Pancreas (tissue), 10 donors: ENCODE measurements at places on chromosomes 16 and 17. TPM values are rescaled to one million over a fixed set of nuclear protein-coding genes. Genes with fewer than 3 reads are reported as not detected.

DNA sequence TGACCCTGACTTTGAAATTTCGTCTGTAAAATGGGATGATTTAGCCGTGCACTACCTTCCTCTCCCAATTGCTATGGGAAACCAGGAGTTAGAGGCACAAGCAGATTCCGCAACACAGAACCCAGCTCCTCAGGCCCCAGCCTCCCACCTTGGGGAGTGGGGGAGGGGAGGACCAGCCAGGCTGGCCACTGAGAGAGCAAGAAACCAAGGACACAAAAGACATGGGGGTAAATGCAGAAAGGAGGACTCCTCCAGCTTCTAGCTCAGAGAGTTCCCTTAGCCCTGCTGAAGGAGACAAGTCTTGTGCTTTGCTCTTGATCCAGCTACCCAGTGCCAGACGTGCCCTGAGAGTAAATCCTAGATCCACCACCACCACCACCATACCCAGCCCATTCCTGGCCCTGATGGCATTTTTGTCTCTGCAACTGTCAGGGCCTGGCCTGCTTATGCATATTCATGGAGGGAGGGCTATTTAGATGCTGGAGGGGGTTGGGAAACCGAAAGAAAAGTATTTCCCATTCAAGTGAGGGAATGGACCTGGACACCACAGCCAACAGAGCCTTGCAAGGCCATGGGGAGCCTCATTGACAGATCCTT lies 25.9 kb downstream of the PITPNM3 start:
- DNase-seq: no peak

DNA sequence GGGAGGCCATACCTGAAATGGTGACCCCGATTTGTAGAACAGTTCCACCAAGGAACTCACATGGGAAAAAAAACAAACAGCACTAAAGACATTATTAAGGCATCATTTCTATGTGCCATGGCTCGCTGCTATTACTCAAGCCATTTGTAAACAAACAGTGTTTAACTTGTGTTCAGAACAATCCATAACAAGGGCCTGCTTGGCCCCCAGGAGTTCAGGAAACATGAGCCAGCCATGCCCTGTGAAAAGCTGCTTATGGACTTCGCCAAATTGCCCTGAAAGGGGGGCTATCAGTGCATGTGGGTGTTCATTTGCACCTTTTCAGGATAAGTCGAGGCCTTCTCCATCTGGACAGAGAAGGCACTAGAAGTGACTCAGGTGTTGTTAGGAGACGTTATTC lies 8.0 kb downstream of the POLR3K start:
- DNase-seq: no peak

DNA sequence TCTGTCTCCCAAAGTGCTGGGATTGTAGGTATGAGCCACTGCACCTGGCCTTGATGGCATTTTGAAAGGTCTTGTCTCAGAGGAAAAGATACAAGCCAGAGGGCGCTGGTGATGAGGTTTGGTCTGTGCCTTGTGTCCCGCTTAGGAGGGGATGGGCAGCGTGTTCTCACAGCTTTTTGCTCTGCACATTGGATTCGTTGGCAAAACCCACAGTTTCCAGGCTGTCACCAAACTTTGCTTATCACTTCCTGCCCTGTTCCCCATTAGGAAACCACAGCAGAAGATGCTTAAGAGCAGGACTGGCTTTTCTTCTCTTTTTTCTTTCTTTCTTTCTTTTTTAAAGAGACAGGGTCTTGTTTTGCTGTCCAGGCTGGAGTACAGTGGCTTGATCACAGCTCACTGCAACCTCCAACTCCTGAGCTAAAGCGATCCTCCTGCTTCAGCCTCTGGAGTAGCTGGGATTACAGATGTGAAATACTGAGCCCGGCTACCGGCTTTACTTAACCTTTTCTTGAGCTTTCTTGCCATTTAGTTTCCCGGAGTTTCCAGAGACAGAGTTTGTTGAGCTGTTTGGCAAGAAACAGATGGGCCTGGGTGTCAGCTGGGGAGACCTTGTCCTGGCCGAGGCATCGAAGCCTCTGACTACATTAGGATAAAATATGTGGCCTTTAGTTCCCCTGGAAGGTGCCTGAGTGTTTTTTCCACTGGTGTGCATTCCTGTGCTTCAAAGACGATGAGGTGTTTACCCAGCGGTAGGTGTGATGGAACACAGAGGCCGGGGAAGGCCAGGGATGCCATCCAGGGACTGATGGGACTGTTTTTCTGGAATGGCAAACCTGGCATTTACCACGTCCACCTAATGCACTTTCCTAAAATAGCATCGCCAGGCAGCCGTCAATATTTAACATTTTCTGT lies 112.9 kb downstream of the ABCC1 start:
- no peak for DNase-seq

Gene EVI2B
- 10.7 TPM for total RNA-seq

Gene RUNDC3A
- 0.56 TPM for total RNA-seq

DNA sequence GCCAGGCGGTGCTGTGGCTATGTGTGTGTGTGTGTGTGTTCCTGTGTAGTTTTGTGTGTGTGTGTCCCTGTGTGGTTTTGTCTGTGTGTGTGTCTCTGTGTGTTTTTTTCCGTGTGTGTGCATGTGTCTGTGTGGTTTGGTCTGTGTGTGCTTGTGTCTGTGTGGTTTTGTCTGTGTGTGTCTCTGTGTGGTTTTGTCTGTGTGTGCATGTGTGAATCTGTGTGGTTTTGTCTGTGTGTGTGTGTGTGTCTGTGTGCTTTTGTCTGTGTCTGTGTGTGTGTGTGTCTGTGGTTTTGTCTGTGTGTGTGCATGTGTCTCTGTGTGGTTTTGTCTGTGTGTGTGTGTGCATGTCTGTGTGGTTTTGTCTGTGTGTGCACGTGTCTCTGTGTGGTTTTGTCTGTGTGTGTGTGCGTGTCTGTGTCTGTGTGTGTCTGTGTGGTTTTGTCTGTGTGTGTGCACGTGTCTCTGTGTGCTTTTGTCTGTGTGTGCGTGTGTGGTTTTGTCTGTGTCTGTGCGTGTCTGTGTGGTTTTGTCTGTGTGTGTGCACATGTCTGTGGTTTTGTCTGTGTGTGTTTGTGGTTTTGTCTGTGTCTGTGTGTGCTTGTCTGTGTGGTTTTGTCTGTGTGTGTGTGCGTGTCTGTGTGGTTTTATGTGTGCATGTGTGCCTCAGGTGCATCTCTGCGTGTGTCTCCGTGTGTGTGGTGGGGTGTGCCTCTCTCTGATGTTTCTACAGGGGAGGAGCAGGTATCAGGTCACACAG lies 62.3 kb downstream of the ZDHHC7 start:
- no peak for DNase-seq

Gene HOXB5
- 0.19 TPM for total RNA-seq

DNA sequence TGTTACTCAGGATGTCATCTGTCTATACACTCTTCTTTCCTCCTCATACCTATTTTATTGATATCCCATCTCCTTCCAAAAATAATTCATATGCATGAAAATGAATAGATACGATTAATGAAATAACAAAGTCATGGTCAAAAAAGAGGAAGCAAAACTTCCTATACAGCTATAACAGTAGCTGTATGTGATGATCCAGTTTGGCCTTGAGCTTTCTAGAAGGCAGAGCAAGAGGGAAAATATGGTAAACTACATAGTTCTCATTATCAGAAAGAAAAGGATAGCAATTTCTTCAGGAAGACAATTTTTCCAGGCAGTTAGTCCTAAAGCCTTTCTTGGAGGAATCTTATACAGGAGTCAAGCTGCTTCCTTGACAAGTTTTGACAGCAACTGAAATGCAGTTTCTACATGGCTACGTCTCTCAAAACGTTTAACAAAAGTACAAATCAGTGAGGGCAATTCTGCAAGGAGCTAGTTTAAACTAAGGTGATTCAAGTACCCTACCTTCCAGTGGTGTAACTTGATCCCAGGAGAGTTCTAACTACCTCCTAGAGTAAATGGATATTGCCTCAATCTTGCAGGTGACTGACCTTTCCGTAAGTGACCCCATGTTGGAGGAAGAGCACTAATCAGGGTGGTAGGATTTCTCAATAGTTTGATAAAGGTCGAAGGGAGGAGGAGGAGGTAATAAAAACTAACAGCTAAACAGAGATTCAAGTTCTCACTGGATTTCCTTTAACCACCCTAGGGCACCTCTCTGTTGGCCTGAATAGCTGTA lies 1.0 kb downstream of the SPAG5 start:
- DNase-seq: no peak

Gene G6PC1
- total RNA-seq: not detected

- DNase-seq: peak; percentile 69
Observed at GRCh38 chr16:46884513-46885293, 541 bp downstream of the GPT2 start.

Gene NDEL1
- 22.0 TPM for total RNA-seq

DNA sequence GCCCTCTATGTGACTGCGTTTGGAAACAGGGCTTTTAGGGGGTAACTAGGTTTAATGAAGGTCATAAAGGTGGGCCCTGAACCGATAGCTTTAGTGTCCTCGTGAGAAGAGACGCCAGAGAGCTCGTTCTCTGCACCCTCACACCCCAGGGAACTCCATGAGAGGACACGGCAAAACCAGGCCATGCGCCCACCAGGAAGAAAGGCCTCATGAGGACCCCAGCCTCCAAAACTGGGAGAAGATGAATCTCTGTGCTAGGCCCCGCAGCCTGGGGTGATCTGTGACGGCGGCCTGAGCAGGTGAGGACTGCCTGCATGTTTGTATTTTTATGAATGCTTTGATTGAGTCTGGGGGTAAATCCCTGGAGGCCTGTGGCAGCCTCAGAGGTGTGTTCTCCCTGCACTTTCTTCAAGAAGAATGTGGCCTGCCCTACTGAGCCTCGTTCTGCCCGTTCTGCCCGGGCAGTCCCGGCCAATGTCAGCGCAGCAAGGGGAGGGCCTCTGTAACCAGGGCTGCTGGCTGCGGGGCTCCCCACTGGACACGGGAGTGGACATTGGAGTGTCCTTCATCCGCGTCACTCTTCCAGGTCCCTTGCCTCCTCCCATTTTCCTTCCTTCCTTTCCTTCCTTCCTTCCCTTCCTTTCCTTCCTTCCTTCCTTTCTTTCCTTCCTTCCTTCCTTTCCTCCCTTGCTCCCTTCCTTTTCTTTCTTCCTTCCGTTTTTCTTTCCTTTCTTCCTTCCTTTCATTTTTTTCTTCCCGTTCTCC lies 6.8 kb upstream of the RNF213 start:
- no peak for DNase-seq

DNA sequence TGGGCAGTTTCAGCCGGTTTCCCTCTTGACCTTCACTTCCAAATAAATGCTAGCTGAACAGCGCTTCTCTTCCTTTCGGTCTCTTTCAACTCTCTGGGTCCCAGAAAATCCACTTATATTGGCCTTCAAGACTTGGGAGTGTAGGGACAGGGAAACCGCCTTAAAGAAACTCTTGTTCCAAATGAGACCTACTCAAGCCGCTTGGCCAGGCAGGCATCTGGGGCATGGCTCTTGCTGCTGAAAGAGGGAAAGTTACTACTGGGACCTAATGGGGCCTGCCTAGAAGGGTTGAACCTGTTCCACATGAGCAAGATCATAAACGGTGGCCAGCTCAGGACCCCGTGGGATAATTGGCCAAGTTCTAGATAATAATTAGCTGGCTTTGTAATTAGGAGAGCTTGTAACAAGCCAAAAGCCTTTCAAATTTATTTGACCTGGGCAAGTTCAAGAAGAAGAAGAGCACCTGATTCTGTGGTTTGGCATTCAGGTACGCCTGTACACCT lies 13.2 kb downstream of the CDH1 start:
- DNase-seq: no peak

- DNase-seq: no peak
Observed at GRCh38 chr16:83200005-83200779, 573.4 kb downstream of the CDH13 start.

DNA sequence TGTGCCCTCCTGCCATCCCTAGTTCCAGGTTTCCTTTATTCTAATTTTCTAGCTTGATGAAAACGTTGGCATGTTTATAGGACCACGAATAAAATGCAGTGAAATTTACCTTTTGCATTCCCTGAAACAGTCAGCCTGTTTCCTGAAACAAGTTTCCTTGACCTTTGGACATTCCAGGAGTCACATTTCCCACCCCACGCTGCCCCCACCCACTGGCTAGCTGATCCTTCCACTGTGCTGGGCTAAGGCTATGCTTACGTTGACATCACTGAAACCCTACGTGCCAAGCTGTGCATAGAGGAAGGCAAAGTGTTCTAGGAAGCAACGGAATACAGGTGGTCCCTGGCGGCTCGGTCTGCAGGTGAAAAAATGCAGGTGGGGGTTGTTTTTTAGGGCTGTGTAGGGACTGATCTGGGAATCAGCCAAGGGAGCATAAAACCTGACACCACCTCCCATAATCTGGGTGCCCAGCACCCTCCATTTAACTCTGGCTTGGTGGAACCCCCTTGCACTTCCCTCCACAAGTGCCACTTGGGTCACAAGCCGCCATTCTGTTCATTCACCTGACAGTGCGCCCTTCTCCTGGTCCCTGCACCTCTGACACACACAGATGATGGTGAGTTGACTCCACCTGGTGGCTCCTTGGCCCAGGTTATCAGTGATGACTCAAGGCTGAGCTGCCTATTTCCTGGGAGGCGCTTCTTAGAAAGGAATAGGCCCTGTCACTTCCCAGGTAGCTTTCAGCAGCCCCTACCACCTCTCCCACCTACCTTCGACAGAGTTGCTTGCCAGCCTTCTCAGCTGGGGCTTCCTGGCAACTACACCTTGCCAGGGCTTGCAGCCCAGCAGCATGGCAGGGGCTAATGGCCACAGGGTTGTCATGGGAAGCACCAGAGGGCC lies 83.7 kb downstream of the N4BP1 start:
- peak; percentile 53 for DNase-seq

DNA sequence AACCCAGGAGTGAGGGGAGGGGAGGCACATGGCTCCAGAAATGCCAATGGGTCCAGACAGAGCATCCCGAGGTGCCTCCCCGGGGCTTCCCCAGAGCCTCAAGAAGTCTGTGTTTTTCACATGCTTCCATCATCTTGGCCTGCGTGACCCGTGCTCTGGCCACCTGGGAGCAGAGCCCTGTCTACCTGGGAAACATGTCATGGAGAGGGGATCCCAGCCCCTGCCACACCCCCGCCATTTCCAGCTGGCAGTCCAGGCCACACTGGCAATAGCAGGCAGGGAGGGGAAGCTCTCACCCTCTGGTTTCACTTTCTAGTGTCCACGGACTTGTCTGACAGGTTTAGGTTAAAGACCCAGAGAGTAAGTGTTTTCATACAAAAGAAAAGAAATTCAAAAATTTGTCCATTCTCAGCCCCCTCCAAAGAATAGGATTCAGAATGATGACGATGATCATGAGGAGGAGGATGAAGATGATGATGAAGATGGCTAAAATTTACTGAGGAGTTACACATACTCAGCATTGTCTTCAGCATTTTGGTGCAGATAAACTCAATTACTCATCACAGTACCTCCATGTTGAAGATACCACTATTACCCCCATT lies 9.0 kb downstream of the SMIM5 start:
- no peak for DNase-seq
